ENCODE measurements at places on chromosomes 7 and 10. TPM values are rescaled to one million over a fixed set of nuclear protein-coding genes. Genes with fewer than 3 reads are reported as not detected.

MACC1 gene
- total RNA-seq: 0.03 TPM

NXPH1 gene
- total RNA-seq: not detected

EIF4H gene
- 202 TPM for total RNA-seq

NEUROD6 gene
- not detected for total RNA-seq

SLC16A9 gene
- 1.4 TPM for total RNA-seq

PNLIPRP2 gene
- not detected for total RNA-seq

INTS1 gene
- 30.6 TPM for total RNA-seq

- DNase-seq: no peak
Observed at GRCh38 chr10:87612115-87612514, 47.6 kb upstream of the PAPSS2 start.

GRCh38 chr10:118239236-118239630 lies 102.9 kb downstream of the FAM204A start:
- DNase-seq: no peak

GRCh38 chr7:49294611-49295010 lies 370.3 kb downstream of the CDC14C start:
- no peak for DNase-seq

DNA sequence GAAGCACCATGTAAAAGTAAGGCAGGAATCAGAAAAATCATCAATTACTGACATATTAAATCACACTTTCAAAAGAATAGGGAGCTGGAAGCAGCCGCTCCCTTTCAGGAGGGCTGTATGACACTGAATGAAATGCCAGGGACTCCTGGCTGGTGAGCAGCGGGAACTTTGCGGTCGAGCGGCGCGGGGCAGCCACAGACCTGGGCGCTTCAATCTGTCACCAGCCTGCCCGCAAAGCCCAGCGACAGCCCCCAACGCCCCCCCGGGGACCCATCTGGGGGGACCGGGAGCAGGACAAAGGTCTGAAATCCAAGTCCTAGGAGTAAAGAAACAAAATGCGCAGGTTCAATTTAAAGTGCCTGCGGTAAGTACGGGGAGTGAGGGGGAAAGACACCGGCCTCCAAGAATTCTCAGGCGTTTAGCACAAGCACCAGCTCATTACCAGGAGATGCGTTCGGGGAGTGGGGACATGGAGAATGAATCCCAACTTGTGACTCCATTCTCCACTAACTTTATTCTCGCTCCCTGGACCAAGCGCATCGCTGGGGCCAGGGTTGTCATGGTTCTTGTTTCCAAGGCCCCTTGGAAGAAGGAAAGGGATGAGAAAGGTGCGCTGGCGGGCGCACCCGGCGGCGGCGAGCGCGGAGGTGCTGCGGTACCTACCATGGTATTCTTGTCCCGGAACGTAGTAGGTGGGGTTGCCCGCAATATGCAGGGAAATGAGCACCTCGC lies 824 bp downstream of the RELN start:
- DNase-seq: no peak

- no peak for DNase-seq
Observed at GRCh38 chr7:41476460-41476803, 226.5 kb downstream of the INHBA start.

DNA sequence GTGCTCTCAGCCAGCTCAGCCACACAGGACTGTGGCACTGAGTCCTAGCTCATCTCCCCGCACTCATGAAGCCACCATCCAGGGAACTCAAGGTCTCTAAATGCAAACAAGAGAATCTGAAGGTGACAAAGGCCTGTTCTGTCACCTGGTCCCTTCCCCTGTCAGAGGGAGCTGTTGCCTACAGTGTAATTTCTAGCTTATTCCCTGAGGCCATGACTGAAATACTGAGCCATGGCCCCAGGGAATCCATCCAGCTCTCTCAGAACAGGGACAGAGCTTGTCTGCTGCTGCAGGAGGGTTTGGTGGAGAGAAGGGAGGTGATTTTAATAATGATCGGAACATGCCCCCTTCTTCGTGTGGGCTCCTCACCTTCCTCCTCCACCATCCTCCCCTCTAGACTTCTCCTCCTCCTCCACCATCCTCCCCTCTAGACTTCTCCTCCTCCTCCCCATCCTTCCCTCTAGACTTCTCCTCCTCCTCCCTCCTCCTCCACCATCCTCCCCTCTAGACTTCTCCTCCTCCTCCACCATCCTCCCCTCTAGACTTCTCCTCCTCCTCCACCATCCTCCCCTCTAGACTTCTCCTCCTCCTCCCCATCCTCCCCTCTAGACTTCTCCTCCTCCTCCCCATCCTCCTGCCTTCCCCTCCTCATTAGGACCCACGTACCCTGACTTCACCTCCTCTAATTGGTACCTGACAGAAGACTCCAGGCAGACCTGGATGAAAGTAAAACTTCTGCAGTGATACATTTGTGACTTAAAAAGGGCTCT lies 338.0 kb upstream of the MKI67 start:
- DNase-seq: no peak
